ENCODE measurements at places on chromosomes 12 and 14.

DNA sequence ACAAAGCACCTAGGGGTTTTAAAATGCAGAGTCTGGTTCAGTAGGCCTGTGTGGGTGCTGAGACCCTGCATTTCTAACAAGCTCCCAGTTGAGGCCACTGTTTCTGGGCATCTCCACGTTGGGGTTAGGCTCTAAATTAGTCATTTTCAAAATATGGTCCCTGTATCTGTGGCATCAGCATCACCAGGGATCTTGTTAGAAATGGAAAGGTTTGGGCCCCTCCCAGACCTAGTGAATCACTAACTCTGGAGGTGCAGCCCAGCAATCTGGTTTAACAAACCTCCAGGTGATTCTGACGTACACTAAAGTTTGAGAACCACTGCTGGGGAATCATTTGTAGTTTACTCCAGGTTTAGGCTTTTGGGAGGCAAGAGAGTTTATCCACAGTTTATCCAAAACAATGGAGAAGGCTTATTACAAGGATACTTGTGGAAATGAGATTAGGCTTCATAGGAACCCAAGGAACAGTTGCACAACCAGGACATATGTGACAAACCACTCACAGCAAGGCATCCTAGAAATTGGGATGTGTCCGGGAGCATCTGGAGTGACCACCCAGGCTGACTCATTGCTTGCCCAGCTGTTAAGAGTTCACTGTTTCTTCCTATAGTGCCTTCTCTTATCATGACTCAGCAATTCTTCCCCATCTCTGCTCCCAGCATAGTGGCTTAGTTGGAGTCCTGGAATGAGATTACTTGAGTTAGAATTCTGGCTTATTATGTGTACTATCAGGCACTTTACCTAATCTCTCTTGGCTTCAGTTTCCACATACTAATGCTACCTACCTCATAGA lies 71.6 kb upstream of the STXBP6 start:
- DNase-seq: no peak

DNA sequence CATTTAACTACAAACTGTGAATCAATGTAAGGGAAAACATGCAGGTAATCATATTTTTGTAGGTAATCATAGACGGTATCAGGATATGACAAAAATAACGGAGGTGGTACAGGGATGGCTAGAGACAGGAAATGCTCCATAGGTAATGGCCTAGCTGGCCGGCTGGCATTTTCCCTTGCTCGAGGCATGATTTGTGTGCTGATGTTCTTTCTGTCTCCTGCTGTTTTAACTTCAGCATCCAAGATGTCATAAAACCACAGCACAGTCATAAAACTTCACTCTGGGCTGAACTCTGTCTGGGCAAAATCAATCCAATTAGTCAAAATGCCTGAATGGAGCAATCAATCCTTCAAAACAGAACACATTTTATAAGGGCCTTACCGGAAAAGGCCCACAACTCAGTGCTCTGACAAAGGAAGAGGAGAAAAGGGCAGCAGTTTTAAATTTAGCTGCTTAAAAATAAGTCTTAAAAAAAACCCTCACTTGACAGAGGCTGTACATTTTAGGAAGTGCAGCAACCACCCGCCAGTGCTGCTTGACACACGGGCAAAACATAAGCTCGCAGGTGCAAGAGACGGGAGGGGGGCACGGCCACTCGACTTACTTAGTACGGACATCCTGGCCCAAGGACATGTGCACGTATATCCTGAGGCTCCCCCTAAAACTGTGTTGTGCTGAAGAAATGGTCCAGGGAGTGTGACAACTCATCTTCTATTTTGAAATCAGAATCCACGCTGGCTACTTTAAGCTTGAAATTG lies 40.5 kb upstream of the GPR68 start:
- DNase-seq: no peak

GRCh38 chr12:46261646-46262045 lies 7.2 kb downstream of the SLC38A1 start:
- no peak for DNase-seq

GRCh38 chr12:14841761-14842160 lies 1.6 kb downstream of the ART4 start:
- no peak for DNase-seq

- no peak for DNase-seq
These were observed 9.0 kb upstream of the HOXC6 start for GRCh38 chr12:54019091-54019811.

GRCh38 chr14:66677780-66678179 lies 169.8 kb downstream of the GPHN start:
- DNase-seq: no peak

- no peak for DNase-seq
These were observed 92.8 kb upstream of the BBS10 start for GRCh38 chr12:76441016-76441415.

- no peak for DNase-seq
These were observed 40.1 kb downstream of the TESC start for GRCh38 chr12:117059156-117059555.

- DNase-seq: no peak
These were observed 110.8 kb downstream of the SLC35F4 start for GRCh38 chr14:57755018-57755521.

DNA sequence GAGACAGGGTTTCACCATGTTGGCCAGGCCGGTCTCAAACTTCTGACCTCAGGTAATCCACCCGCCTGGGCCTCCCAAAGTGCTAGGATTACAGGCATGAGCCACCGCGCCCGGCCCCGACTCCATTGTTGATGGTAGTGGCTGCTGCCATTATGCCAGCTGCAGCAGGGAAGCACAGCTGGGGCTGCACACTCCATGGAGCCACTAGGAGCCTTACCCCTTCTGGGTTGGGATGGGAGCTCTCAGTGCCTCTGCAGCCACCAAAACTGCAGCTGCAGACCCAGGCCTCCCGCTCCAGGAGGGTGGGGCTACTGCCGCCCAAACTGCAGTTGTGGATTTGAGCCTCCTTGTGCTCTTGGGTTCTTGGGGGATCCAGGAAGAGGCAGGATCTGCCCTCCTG lies 25.9 kb downstream of the TCHP start:
- no peak for DNase-seq

DNA sequence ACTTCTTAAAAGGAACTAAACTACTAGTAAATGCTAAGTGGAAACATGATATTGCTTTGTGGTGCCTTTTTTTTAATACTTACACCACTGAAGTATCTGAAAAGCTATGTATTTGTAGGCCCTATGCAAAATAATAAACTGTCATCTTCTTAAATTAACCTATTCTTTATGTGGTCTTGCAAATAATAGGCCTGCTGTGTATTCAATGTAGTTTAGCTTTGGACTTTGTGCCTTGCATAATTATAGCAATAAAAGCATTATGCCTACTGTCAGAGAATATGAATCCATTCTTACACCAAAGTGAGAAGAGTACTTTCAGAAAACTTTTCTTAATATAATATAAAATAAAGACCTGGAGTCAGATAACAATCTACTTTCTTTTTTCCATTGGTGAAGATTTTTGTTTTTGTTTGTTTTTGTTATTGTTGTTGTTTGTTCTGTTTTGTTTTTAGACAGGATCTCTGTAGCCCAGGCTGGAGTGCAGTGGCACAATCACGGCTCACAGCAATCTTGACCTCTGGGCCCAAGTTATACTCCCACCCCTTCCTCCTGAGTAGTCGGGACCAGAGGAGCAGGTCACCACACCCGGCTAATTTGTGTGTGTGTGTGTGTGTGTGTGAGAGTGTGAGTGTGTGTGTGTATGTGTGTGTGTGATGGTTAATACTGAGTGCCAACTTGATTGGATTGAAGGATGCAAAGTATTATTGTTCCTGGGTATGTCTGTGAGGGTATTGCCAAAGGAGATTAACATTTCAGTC lies 213.8 kb downstream of the SLC6A15 start:
- DNase-seq: no peak

DNA sequence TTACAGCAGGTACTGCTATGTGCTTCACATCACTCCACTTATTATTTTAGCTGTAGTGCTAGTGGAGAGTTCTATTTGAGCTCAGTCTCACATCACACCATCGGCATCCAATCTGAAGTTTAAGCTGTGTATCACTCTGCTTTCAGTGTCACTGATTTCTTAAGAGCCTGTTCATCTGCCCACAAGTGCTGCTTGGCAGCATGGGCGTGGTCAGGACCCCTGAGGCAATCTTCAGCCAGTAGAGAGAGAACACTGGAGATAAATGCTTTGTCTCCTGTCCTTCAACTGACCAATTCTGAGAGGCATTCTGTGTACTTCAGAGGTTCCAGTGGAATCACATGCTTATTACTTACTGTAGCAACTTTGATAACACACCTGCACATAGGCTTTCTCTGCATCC lies 728.8 kb downstream of the RPS29 start:
- DNase-seq: no peak

DNA sequence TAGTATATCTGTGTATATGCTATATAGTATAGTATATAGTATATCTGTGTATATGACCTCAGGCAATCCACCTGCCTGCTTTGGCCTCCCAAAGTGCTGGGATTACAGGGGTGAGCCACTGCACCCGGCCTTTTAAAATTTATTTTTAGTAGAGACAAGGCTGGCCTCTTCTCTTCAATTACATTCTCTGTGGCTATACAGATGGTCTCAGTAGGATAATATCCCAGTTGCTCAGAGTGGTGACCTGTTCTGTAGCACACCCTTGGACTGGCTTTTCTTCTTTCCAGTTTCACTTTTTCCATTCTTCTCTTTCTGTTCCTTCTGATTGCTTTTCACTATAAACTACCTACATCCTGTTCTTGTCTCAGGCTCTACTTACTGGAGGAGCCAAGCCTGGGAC lies 3.1 kb upstream of the NFATC4 start:
- DNase-seq: no peak

GRCh38 chr14:104009297-104009696 lies 67.0 kb upstream of the RD3L start:
- no peak for DNase-seq

DNA sequence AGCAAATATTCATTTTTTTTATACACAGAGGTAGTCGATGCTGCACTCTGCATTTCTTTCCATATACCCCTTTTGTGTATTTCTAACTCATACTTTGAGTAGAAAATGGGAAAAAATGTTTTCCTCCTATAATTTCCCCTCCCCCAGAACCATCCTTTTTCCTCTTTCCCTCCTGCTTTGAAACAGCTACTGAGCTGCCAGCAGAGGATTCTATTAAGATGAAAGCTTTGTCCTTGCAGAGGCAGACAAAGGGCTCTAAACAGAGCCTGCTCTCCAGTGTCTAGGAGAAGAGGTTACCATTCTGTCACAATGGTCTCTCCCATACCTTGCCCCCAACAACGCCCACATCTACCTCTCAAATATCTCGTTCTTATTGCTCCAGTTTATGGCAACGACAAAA lies 74.6 kb upstream of the OSBPL8 start:
- DNase-seq: no peak

GRCh38 chr12:51773145-51773869 lies 75.2 kb downstream of the FIGNL2 start:
- DNase-seq: no peak

DNA sequence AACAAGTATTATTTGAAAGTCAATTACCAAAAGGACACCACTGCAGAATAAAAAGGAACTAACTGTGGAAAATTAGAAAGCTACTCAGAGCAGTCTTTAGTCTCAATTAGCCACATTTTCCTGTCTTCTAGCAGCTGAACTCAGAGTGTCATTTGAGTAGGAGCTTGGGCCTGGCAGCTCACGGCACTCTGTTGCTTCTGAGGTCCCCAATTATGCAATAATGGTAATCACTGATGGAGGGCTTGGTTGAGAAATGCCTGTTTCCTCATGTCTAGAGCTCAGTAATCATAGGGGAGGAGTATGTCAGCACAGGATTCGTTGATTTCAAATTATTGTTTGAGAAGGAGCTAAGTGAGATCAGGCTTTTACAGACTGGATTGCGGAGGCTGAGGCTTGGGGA lies 108.6 kb downstream of the VRK1 start:
- DNase-seq: no peak

DNA sequence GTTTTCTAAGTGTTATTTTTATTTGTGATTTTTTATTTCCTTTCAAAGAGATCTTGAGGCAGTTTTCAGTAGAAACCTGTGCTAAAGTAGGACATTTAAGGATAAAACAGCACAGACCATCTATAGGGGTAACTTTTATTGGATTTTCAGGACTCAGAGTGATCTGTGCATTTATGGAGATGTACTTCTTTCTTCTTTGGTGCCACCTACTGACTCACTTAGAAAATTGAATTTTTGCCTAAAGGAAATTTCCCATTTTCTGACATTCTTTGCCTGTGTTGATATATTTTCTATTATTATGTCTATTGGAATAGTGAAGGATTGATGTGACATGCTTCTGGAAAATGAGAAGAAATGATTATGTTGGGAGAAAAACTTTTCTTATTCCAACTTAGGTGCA lies 113.0 kb downstream of the UNC79 start:
- no peak for DNase-seq

GRCh38 chr12:4270831-4271716 lies 2.5 kb upstream of the CCND2 start:
- no peak for DNase-seq

DNA sequence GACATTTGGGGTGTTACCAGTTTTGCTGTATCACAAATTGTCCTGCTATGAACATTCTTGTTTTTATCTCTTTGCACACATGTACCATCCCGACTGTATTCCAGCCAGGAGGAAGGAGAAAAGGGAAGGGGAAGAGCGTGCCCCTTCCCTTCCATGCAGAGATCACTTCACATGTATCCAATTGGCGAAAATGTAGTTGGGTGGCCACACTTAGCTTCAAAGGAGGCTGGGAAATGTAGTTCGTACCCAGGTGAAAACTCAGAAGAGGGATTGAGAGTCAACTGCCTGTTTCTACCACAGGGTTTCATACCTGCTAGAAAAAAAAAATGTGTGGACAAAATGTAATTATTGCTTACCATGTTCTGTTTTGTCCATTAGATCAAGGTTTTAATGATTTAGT lies 189.1 kb upstream of the PELI2 start:
- DNase-seq: no peak

GRCh38 chr14:33420051-33420627 lies 481.5 kb downstream of the NPAS3 start:
- DNase-seq: no peak

DNA sequence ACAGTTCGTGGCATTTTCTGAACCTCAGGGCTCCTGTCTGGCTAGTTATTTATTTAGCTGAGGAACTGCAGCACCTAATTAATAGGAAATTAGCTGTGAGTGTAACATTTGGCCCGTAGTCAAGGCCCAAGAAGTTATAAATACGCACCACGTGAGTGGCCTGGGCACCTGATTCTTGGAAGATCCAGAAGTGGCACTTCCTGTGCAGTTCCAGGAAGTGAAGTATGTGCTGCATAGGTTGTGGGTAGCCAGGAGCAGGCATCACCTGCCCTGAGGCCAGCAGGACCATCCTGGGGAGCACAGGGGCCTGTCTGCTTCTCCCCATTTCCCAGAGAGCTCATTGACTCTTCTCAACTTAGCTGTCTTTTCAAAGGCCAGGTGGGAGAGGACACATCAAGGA lies 255.6 kb downstream of the NRXN3 start:
- DNase-seq: no peak
